Kidney (tissue), 22 donors: ENCODE measurements at places on chromosomes 11 and 22. TPM values are rescaled to one million over a fixed set of nuclear protein-coding genes. Genes with fewer than 3 reads are reported as not detected.

DNA sequence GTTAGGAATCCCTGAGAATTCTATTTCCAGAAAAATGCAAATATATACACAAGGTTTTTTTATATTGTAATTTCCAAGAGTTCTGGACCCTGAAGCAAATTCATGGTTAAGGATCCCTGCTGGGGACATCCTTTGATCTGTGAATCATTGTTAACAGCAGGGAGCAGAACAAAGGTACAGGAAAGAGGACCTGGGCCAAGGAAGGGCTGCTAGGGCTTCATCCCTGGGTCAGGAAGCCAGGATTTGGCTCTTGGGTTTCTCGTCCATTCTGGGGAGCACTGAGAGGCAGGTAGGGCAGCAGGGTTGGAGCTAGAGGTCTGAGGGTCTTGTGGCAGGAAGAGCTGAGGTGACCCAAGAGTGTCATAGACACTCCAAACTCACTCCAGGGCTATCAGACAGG, 10.2 kb upstream of the OAF start:
- no peak for DNase-seq

DNA sequence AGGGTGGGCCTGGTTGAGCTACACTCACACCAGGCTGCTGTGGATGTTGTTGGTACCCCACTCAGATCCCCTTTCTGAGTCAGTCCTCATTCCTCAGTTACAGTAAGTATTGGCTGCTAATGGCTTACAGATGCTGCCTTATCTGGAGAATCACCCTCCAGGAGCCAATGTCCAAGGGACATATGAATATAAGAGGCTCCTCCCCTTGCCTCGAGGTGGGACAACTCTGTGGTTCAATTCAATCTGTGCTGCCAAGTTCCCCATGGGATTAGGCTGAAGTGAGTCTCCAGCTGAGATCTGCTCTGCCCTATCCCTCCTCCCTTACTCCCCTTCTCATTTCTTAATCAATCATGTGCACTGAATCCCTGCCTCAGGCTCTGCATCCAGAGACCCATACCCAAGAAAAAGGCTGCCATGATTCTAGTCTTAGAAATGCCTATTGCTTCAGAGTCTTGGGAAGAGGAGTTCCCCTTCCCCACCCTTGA, 168.8 kb upstream of the SYT13 start:
- no peak for DNase-seq

Gene OVOL1
- total RNA-seq, result 6.6 TPM

Gene TOB2
- 54.3 TPM for total RNA-seq

DNA sequence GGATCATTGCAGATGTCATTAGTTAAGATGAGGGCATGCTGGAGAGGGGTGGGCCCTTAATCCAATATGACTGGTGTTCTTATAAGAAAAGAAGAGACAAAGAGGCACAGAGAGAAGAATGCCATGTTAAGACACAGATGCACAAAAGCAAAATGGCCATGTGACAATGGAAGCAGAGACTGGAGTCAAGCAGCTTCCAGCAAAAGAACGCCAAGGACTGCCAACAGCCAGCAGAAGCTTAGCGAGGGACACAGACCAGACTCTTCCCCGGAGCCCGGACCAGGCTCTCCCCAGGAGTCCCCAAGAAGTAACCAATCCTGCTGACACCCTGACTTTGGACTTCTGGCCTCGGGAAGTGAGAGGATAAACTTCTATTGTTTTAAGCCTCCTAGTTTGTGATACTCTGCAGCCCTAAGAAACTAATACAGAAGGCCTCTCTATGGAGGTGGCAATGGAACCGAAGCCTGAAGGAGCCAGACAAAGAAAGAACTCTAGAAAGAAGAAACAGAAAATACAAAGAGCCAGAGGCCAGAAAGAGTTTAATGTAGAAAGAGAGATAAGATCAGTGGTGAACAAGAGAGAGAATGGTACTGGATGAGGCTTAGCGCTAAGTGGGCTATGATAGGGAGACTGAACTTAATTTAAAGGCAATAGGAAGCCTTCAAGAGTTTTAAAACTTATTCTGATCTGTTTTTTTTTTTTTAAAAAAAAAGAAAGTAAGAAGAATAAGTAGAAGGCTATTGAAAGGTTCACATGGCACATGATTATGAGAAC, 27.7 kb downstream of the PRCP start:
- no peak for DNase-seq

- no peak for DNase-seq
Observed at GRCh38 chr11:93559681-93560080, 16.5 kb upstream of the SMCO4 start.

Gene CRYBB3
- not detected for total RNA-seq
